Islet precursor cell (in vitro differentiated cells): ENCODE measurements at places on chromosomes 3 and 15.

GRCh38 chr3:38204599-38205471, 39.5 kb downstream of the OXSR1 start:
- DNase-seq: no peak

DNA sequence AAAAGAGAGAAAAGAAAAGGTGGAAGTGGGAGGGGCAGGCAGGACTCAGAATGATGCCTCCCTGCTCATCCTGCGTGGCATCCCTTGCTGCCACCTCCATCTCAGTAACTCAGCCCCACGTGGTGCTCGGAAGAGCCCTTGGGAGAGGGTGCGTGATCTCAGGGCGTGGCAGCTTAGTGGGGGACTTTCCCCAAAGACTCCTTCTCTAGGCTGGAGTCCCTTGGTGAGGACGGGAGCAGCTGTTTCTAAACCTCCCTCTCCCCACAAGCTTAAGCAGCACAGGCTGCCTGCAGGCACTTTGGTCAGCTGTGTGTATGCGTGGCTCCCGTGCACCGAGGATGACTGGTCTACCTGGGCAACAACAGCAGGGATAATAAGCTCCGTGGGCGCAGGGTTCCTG, 7.4 kb upstream of the ANPEP start:
- no peak for DNase-seq

GRCh38 chr3:16917256-16917935, 32.6 kb downstream of the PLCL2 start:
- no peak for DNase-seq

- no peak for DNase-seq
These were observed 14.4 kb upstream of the GOLGA8J start for GRCh38 chr15:30068326-30068725.

GRCh38 chr3:66572938-66573710, 72.3 kb upstream of the LRIG1 start:
- peak; percentile 78 for DNase-seq

- DNase-seq: no peak
These were observed 3.2 kb downstream of the ITGB5 start for GRCh38 chr3:124883766-124884473.

DNA sequence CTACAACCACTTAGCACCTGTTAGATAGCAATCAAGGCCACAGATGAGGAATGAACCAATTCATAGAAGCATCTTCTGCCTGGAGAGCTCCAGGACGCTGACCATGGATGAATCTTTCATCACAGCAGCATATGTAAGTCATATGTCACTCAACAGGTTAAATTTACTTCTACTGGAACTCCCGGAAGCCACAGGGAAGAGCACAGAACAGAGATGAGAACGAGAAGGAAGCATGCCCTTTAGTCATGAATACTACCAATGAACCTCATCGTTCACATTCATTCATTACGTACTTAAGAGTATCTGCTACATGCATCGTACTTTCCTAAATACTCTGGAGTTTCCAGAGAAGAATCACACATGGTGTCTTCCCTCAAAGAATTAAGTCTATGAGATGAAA, 192.8 kb downstream of the STT3B start:
- no peak for DNase-seq

DNA sequence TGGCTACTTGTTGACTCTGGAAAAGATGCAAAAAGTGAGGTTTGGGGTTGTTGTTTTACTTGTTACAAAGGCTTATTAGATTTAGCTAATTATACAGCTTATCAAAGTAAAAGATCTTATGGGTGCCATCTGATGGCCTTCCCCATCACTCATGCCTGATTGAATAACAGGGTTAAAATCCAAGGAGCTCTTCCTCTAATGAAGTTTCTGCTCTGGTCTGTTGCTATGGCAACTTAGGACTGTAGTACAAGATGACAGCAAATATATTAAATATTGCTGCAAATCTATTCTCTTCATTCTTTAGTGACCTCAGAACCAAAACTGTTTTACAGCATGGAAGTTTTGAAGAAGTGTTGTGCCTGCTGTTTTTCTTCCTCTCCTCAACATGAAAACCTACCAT, 45.6 kb upstream of the SRGAP3 start:
- no peak for DNase-seq

DNA sequence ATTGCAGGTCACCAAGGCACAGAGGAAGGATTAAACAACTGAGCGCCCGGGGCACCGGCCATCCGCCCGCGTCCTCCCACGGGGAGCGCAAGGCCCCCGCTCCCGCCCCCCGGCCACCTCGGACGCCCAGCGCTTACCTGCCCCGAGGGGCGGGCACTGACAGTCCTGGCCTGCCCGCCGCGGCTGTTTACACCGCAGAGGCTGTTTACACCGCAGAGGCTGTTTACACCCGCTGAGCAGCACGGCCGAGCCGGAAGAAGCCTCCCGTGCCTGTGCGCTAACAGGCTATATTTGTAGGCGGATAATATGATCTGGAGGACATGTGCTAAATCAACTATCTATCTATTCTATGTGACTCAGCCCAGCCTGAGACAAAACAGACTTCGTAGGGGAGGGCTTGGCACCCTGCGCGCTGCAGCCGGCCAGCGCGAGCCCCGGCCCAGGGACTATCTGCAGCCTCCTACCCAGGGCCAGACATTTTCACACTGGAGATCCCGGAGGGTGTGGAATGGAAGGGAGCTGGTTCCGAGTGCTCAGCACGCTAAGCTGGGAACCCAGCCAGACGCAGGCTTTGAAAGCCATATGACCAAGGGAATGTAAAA, at the start of gene LRRC2:
Gene LRRC2, minus strand, starts transcription at position 263 of the 602 bp plus-strand sequence. CDS start 14,711 bp downstream, outside the sequence.
- DNase-seq: peak; percentile 79

- no peak for DNase-seq
These were observed 74.5 kb downstream of the RAB7A start for GRCh38 chr3:128800241-128801187.

DNA sequence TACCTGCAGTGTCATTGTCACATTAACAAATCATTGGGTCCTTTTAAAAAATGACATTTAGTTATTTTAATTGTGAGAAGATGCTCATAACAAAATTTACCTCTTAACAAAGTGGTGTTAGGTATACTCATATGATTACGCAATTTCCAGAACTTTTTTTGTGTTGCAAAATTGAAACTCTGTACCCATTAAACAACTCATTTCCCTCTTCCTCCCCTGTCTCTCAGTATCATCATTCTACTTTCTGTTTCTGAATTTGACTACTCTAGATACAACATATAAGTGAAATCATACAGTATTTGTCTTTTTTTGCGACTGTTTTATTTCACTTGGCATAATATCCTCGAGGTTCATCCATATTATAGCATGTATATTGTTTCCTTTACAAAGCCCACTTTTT, 58.7 kb upstream of the CHST2 start:
- no peak for DNase-seq

DNA sequence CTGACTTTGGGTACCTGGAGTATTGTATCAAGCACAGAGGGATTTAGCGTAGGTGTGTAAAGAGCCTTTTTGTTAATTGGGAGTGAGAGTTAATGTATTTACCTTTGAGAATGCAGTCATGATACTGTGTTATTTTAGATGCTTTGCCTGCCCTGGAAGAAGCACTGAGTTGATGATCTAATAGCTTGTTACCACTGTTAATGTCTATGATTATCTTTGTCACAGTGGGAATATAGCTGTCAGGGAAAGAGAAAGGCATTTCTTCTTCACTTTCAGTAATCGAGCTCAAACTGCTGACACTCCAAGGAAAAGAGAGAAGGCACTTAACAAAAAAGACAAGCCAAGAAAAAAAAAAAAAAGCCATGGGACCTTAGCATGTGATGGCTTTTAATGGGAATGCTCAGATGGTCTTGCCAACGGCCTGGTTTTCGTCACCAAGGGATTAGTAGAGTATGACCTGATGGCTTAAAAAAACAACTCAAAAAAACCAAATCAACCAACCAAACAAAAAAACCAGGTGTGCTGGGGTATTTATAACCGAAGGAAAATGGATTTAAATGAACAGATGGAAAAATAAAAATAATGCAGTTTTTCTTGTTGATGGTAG, 387.4 kb downstream of the PTPRG start:
- no peak for DNase-seq

- DNase-seq: no peak
These were observed 46.9 kb upstream of the UBE2Q2 start for GRCh38 chr15:75796321-75796720.

- DNase-seq: no peak
These were observed 97.6 kb upstream of the CNTN3 start for GRCh38 chr3:74711913-74712512.
